Stimulated activated CD4-positive, alpha-beta T cell treated with anti-CD3 and anti-CD28 coated beads, Interleukin-4, amount 100 ng/mL, for 24 hours (primary cell): ENCODE measurements at places on chromosomes 7 and 10.

- DNase-seq, result no peak
Observed at GRCh38 chr7:21934808-21935207, 10.9 kb downstream of the CDCA7L start.

- DNase-seq, result no peak
Observed at GRCh38 chr7:18570890-18571478, 75.4 kb downstream of the HDAC9 start.

DNA sequence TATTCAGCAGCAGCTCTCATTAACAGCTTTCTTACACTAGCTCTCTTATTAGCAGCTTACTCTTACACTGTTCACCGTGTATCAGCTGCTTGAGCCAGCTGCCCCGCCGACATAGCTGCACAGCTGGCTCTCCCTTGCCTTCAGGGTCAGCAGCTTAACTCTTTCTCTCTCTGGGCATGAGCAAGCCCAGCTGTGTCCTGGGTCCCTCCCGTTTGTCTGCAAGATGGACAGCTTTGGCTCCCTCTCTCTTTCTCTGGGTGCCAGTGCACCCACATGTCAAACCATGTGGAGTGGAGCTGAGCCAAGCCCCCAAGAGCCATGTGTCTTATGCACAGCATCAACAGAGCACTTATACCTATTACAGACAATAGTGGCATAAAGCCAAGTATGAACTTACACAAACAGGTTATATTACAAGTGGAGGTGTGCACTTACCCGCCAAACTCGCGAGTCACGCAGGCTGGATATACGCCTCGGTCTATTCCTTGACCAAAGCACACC, 35.7 kb upstream of the MTPAP start:
- no peak for DNase-seq

- DNase-seq, result no peak
Observed at GRCh38 chr10:66550351-66550750, 375.5 kb upstream of the LRRTM3 start.

- DNase-seq, result no peak
Observed at GRCh38 chr7:55006499-55006898, 12.3 kb upstream of the EGFR start.
